ENCODE measurements at places on chromosomes 2 and 18.
A peak's percentile ranks its signal among the peaks of the same experiment; 100 is the strongest.

DNA sequence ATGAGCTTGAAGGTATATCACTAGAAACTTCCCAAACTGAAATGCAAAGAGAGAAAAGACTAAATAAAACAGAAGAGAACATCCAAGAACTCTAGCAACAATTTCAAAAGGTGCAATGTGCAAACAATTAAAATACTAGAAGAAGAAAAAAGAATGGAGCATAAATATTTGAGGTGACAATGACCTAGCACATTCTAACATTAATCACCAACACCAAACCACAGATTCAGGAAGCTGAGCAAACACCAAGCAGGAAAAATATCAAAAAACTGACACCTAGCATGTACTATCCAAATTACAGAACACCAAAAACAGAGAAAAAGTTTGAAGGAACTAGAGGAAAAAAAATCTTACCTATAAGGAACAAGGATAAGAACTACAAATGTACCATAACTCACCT, 460.8 kb downstream of the IRS1 start:
- no peak for DNase-seq

DNA sequence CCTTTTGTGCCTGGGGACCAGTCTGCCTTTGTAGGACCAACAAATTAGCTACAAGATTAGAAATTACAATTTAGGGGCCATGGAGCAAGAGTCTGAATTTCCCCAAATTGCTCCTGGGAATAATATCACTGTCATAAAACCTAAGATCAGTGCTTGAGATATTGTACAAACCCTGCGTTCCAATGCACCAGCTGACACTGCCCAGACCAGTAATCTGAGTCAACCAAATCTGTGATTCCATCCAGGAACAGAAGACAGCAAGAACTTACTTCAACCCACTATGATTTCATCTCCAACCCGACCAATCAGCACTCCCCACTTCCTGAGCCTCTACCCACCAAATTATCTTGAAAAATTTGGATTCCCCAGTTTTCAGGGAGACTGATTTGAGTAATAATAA, 1305.0 kb upstream of the NRXN1 start:
- DNase-seq = no peak

DNA sequence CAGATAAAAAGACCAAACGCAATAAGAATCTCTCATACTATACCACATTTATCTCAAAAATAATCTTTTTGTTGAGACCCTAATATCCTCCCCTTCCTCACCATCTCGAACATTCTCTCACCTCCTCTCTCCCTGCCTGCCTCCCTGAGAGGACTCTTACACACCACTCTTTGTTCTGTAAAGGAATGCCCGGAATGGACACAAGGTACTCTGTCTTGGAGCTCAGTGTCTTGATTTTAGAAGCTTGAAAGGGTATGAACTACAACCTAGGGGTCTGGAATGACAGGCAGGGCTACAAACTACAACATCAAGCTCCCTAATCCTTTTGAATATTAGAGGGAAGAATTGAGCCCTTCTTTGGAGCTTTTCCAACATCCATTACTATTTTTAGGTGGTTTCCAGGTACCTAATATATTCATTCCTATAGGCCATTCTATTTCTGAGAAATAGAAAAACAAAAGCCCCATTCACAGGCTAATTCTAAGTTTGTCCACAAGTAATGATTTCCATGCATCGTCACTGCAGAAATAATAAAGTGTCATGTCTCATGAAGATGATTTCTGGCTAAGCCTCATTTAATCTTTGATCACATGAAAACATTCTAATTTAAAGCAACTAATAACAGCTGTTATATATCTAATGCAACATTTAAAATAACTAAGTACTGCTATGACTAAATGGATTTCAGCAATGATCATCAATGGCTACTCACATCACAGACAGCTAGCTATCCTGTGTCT, 60.6 kb downstream of the LRP2 start:
- DNase-seq = no peak

- no peak for DNase-seq
Measured at GRCh38 chr2:201798252-201798913, 8.0 kb upstream of the CDK15 start.

DNA sequence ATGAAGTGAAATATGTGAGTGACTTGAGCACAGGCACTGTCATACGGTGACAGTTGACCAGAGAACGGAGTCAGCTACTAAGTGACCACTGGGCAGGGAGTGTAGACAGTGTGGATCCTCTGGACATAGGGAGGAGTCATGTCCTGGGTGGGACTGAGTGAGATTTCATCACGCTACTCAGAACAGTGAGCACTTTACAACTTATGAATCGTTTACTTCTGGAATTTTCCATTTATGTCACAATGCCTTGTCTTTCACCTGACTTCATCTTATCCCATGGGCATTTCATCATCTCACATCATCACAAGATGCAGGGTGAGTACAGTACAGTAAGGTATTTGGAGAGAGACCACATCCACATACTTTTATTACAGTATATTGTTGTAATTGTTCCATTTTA, 29.0 kb downstream of the PTPRM start:
- no peak for DNase-seq

DNA sequence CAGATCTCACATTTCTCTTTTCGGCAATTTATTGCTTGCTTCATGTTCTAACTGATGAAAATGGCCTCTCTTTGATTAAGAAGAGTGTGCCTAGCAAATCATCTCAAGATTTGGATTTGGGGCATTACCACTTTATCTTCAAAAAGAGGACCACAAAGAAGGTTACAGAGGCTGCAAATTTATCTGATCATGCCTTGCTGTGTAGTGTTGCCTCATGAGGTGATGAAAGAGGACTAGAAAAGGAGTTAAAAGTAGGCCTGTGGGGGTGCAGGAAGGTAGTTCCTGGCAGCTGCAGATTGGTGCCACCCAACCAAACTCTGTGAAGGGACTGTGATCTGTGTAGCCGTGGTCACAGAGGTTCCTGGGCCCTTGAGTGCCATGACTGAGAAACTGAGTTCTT, 69.2 kb downstream of the PRELID3A start:
- DNase-seq = no peak

DNA sequence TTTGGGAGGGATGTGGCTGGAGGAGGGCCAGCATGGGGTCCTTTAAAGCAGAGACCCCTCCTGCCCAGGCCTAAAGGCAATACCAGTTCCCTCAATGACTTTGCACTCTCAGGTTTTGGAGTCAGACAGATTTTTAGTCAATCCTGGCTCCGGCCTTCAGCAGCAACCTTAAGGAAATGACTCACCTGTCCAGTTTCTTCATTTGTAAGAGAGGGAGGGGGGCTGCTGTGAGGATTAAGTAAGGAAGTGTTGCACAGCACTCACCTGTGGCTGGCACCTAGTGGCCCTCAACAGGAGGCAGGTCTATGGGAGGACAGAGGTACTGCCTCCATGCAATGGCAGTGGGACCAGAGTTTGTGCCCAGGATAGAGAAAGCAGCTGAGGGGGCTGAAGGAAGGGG, 13.7 kb downstream of the CNGA3 start:
- no peak for DNase-seq

DNA sequence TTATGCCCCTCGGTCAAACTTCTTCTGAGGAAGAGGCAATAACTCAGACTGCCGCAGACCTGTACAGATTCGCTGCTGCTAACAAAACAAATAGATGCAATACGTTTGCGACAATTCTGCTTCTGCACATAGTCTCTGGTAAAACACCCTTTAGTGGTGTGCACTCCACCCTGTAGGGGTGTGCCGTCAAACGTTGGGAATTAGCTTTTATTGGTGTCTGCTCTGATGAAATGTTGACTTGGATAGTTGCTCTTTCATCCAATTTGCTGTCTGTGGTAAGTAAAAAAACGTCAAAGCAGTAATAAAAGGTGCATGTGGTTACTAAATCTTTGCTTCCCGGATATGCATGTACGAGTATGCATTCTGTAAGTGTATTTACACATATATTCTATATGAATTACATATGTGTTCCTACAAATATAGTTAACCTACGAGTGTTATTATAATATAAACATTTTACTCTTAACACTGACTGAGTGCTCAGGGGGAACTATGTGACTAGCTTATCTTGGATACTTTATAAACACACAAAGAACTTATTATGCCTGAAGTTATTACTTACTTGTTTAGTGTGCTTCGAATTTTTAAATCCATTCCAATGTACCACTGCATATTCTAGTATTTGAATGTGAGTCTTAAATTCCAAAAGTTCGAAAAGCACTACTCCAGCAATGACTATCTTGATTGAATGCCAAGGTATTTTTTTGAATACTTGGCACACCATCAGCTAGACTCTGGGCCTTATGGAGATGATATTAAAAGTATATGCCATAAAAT, 610.2 kb downstream of the ZEB2 start:
- no peak for DNase-seq

DNA sequence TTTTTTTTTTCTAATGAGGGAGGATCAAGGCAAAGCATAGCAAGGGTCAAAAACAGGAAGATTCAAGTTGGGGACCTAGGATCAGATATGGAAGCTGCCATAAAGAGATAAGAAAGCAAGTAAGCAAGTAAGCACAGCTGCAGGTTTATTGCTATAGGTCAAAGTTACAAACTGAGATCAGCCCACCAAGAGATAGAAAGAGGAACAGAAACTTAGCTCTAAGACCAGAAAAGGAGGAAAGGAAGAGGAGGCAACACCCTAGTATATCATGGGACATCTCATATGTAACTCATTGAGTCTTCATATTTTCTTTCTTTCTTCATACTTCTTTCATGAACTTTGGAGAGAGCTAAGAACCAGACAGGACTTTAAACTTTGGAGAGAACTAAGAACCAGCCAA, 295.9 kb upstream of the CRIM1 start:
- DNase-seq = peak; percentile 4

- no peak for DNase-seq
Measured at GRCh38 chr2:102505290-102505689, 32.3 kb downstream of the SLC9A4 start.

DNA sequence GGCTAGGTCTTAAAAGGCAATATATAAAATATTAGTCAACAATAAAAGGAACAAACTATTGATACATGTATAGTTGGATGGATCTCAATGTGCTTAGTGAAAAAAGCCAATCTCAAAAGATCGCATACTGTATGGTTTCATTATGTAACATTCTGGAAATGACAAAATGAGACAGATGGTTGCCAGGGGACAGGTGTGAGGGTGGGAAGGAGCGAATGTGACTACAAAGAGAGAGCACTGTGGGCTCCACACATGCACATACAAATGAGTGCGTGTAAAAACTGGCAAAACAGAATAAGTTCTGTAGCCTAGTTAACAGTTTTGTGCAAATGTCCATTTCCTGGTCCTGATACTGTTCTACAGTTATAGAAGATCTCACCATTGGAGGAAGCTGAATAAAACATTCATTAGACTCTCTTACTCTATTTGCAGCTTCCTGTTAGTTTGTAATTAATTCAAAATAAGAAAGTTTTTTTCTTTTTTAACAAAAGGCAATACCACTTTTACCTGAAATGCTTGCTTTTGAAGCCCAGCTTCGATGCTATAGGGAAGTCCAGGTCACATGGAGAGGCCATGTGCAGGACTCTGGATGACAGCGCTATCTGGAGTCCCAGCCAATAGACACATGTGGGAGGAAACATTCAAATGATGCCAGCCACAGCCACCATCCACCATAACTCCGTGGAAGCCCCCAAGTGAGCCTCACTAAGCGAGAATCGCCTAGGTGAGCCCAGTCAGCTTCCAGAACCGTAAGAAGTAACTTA, 21.0 kb upstream of the C2orf80 start:
- no peak for DNase-seq

- DNase-seq = peak; percentile 48
Measured at GRCh38 chr2:46299365-46300263, 2.4 kb downstream of the EPAS1 start.

GRCh38 chr2:241282555-241282954, 32.9 kb downstream of the HDLBP start:
- no peak for DNase-seq

DNA sequence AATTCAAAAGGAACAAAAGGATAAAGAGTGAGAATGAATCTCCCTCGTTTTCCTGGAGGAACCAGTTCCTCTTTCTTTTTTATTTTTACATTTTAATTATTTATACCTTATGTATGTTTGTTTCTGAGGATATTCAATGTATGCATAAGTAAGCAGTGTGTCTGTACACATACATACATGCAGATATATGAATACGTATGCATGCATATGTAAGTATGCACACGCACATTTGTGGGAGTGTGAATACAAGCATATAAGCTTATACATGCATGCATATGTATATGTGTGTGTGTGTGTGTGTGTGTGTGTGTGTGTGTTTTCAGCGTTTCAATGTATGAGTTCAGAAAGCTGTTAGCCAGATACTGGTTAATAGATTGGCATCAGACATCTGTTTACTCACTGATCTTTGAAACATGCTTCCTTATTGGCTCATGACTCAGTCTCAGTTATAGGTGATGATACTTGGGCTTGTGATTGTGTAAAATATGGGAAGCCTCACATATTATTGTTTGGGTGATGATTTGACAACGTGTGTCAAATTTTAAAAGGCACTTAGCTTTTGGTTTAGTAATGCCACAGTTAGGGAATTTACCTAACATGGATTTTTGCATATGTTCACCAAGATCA, 279.7 kb upstream of the TRIB2 start:
- no peak for DNase-seq

GRCh38 chr2:105085525-105085924, 47.7 kb downstream of the MRPS9 start:
- no peak for DNase-seq

DNA sequence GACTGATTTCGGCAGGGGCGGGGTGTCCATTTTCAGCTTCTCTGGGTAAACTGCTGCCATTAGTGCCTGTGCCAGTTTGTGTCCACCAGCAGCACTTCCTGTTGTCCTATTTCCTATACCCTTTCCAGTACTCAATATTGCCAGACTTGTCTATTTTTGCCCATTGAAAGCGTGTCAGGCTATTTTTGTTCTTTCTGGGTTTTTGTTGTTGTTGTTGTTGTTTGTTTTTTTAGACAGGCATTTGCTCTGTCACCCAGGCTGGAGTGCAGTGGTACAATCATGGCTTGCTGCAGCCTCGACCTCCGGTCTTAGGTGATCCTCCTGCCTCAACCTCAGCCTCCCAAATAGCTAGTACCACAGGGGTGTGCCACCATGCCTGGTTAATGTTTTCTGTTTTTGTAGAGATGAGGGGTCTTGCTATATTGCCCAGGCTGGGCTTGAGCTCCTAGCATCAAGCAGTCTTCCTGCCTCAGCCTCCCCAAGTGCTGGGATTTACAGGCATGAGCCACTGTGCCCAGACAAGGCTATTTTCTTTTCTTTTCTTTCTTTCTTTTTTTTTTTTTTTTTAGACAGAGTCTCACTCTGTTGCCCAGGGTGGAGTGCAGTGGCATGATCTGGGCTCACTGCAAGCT, 8.5 kb downstream of the PRELID3A start:
- no peak for DNase-seq

DNA sequence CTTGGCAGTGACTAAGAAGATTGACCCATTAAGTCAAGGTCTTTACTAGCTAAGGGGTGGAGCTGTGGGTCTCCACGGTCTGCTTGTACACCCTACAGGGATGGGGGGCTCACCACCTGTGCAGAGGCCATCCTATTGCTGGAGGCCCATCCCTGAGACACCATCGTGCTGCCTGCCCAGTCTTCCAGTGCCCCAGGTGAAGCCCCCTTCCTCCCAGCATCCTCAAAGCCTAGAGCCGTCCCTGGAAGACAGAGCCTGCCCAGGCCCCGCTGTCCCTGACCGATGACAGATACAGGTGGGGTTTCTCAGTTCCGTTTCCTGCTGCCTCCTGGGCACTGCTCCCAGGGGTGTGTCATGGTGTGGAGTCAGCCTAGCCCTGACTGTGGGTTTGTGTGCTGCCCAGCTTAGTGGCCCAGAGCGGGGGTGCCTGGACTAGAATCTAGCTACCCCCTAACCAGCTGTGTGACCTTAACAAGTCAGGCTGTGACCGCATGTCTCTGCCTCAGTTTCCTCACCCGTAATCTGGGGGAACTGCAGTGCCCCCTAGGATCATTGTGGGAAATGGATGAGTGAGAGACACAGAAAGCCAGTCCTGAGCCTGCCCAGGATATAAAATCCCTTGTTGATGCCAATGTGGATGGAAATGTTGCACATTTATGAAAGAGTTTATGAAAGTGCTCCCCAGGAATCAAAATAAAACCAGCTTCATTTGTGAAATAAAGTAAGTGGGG, 2.0 kb downstream of the OTOS start:
- DNase-seq = no peak

All from GM13977 (cell line).